ENCODE measurements at places on chromosomes 1 and 21.

DNA sequence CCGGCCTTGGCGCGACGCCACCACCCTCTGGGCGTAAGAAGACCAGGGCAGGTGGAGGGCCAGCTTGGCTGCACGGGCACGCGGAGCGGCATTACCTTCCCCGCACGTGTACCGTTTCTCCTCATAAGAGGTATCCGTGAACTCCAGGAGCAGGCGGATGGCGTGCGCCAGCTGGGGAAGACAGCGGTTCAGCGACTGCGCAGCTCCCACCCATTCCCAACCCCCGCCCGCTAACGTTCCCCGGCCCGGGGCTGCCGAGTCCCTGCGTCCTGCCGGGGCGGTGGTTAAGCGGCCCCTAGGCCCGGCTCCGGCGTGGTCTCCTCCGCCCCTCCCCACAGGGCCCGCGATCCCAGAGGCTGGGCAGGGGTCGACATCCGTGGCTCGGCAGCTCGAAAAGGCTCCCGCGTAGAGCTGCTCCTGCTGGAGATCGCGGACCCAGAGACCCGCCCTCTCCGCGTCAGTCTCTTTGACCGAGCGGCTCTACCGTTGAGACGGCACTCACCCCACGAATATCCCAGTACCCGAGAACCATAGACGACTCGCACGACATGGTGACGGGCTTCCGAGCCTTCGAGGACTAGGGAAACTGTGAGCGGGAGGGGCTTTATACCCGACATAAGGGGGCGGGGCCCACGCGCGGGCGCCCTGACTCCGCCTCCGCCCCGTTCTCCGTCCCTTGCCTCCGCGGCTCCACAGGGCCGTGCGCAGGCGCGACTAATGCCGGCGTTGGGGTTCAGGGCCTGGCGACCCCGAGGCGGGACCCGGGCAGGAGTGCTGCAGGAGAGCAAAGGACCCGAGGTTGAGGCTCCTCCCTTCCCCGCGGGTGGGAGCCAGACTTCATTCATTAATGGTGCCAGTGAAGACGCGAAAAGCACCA, 862 bp downstream of the GSTM3 start:
- peak; percentile 81 for DNase-seq

- no peak for DNase-seq
Observed at GRCh38 chr1:99557546-99558202, 88.2 kb upstream of the PALMD start.

- no peak for DNase-seq
Observed at GRCh38 chr1:35046730-35047129, 15.0 kb upstream of the ZMYM6 start.

DNA sequence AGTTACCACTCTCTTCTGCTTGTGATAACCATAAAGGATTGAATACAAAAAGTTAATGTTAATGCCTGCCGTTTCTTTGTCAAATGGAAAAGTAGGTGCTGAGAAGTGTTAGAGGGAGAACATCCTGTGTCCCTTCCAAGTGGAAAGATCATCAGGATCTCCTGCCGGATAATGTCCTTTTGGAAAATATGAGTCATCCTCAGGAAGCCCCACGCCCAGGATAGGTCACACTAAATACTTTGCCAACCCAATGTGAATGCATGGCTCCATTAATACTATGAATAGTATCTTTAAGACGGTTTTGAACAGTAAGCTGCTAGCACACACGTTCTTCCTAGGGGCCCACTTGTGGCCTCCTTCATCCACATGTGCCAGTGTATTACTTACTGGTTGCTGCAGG, 279.5 kb downstream of the ZNF326 start:
- DNase-seq: no peak

DNA sequence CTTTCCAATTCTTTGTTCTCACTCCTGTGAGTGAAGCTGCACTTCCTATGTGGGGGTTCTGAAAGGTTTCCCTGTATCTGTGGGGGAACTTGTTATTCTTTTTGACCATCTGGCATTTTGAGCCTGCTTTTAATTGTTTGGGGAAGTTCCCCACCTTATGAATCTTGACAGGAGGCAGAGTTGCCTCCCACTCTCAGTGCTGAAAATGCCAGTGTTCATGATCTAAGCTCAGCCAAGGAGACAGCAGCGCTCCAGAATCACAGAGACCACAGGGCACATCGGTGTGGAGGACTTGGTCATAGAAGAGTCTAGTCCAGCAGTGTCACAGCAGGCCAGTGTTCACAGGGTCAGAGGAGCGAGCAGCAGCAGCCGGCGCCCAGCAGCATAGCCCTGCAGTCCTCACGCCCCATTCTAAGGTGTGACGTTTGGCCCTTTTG, 63.8 kb upstream of the PRDX6 start:
- DNase-seq: no peak

DNA sequence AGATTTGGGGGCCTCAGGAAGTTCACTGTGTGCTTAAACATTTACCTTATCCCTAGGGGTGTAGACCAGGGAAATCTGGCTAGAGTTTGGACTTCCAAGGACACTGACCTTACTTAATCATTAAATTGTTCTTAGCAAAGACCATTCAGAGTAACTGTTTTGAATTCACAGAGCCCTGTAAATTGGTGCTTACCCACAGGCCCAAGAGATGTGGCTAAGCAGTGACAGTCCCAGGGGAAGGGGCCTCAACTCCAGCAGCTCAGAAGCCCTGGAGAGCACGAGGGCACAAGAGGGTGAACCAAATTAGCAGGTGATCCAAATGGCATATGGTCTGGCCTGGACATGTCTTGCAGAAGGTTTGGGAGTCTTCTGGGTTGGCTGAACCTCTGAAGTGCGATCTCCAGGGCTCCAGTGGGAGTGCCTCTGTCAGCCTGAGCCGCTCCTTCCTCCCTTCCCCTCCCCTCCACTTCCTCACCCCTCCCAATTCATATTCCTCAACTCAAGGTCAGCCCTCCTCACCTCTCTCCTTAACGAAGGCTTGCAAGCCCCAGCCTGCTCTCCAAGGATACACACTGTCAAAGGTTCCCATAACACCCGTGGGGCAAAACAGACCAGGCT, 4.3 kb downstream of the PAQR7 start:
- DNase-seq: no peak

- no peak for DNase-seq
Observed at GRCh38 chr1:7220712-7221252, 435.5 kb downstream of the CAMTA1 start.

DNA sequence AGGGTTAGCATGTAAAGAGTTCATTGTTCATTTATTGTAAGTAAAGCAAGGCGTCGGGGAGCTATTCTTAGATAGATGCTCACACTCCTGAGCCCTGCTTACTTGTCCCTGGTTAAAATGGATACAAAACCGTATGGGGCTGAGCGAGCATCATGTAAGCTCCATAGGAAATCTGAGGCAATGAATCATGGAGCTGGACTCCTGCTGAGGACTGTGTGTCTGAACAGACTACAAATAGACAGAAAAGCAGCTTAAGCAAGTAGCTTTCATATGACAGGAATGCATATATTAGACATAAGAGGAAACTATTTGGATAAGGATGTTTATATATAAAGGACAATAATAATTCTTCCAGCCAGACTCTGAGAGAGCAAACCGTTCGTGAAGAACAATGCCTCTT, 604.9 kb upstream of the PTBP2 start:
- DNase-seq: no peak
